ENCODE measurements at places on chromosomes 5 and 9. TPM values are rescaled to one million over a fixed set of nuclear protein-coding genes. Genes with fewer than 3 reads are reported as not detected.
A peak's percentile ranks its signal among the peaks of the same experiment; 100 is the strongest.

Gene TMEM141
- total RNA-seq, result 21.8 TPM

Gene AK1
- 66.5 TPM for total RNA-seq

DNA sequence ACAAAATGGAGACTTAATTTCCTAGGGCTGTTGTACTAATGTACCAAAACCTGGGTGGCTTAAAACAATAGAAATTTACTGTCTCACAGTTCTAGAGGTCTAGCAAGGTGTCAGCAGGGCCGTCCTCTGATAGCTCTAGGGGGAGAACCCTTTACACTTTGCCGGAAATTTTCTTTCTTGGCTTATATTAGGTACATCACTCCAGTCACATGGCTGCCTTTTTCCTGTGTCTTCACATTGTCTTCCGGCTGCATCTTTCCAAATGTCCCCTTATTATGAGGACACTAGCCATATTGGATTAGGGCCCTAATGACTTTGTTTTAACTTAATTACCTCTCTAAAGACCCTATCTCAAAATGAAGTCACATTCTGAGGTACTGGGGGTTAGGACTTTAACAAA is 5.8 kb downstream of the UHRF2 start:
- H3K27me3 ChIP-seq, result no peaks in the 10 kb centered on the region
- H3K4me3 ChIP-seq, result peak overlapping the region; percentile 19
- H3K36me3 ChIP-seq, result peaks cover 11% of the 10 kb centered on the region
- peaks cover 57% of the 10 kb centered on the region for H3K4me1 ChIP-seq
- peak overlapping the region; percentile 87 for H3K27ac ChIP-seq

DNA sequence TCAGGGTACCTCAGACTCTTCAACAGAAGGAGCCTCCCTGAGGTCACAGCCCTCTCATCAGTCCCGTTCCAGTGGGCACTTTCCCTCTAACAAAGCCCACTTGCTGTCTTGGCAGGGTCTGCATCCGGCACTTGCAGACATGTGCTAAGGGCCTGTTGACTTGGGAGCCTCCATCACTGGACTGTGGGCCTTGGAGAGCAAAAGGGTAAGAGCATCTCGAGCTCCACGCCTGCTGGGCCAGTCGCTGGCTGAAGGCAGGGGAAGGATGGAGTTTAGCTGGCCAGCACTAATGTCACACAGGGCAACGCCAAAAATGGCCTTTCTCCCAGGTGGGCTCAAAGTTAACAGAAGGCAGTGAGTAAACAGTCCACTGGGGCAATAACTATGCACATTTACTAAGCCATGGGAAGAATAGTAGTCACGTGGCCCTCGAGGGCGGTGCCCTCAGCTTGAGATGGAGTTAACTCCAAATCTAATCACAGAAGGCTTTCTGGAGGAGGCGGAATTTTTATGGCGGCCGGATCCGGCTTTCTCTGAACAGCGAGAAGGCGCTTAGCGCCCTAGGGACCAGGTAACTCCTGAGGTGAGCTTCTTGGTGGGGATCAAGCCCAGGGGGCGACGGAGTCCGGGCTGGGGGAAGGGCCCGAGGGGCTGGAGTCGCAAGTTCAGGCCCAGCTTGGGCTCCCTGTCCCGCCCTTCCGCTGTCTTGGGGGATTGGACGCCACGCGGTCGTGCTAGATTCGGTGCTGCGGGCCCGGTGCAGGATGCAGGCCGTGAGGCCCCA is 2.0 kb upstream of the NSD1 start:
- peak overlapping the region; percentile 86 for H3K27ac ChIP-seq
- no peak for DNase-seq
- H3K36me3 ChIP-seq, result peaks cover 4% of the 10 kb centered on the region
- peak overlapping the region; percentile 76 for H3K4me3 ChIP-seq
- no peaks in the 10 kb centered on the region for H3K27me3 ChIP-seq

Measured in T-helper 17 cell (primary cell).